ENCODE measurements at places on chromosomes 4 and X.

DNA sequence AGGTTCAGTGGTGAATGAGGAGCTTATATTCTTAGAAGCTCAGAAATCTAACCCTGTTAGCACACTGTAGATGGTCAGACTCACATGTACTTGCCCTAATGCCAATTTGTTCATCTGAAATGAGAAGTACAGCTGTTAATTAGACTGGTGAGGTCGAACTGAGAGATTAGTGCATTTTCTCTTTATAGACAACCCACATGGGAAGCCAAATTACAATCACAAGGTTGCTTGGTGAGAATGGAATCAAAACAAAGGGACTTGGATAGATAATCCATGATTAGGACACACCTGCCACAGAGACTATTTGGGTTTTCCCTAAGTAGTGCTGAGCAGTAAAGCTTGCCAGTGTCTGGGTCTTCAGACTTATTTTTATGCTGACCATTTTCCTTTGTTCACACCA lies 88.3 kb downstream of the POLA1 start:
- no peak for DNase-seq

DNA sequence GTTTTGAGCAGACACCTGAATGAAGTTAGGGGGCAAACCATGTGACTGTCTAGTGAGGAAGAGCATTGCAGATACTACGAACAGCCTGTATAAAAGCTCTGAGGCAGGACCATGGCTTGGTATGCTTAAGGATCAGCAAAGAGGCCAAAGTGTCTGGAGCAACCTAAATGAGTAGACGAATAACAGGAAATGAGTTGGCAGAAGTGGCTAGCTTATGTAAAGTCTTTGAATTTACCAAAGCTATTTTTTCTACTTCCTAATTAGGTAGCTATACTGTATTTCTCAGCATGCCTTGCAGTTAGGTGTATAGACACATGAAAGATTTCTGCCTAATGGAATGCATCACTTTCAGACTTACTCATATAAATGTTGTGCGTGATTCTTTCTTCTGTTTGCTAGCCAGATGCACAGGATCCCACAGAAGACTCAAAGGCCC lies 9.3 kb upstream of the GPRIN3 start:
- DNase-seq: no peak

DNA sequence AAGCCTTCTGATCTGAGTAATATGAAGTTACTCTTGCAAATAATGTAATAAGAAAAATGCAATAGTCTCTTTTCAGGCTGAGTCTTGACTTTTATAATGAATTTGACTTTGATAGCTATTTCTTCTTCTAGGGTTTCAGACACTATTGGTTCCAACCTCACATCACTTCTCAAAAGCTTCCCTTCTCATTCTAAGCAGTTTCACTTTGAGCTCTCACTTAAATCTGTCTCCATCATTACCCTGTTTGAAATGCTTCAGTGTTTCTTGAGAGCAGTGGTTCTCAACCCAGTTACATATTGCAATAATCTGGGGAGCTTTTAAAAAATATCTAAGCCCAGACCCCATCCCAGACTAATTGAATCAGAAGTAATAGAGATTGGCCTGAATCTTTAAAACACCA lies 40.5 kb upstream of the BMP2K start:
- no peak for DNase-seq

DNA sequence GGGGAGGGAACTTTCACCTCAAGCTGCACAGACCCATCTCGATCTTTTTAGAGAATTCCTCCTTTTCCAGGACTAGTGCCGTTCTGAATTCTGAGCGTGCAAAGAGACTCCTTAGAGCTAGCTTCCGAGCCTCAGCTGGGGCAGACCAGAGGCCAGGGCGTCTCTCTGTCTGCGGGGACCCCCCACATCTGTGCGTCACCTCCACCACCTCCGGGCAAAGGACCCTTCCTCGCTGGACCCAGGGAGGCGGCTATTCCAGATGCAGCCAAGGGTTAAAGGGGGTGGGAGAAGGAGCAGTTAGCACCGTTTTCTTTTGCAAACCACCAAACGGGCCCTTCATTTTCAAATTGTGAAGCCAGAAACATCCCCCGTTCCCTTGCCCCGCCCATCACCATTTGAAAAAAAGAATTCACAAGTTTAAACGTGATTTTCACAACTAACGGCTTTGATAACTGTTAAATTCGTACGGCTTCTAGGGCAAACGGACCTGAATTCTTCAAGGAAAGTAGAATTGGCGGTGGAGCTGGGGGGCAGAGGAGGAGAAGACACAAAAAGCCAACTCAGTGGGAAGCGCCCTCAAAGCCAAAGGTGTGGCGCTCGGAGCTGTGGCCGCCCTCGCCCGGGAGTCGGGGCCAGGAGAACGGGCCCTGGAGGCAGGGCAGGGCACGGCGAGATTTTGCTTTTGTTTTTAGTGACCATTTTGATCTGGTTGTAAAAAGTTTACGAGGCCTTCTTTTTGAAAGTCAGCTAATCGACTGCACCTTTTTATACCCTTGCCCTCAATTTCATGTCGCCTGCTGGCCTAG lies 3.3 kb upstream of the PDGFRA start:
- peak; percentile 9 for DNase-seq

DNA sequence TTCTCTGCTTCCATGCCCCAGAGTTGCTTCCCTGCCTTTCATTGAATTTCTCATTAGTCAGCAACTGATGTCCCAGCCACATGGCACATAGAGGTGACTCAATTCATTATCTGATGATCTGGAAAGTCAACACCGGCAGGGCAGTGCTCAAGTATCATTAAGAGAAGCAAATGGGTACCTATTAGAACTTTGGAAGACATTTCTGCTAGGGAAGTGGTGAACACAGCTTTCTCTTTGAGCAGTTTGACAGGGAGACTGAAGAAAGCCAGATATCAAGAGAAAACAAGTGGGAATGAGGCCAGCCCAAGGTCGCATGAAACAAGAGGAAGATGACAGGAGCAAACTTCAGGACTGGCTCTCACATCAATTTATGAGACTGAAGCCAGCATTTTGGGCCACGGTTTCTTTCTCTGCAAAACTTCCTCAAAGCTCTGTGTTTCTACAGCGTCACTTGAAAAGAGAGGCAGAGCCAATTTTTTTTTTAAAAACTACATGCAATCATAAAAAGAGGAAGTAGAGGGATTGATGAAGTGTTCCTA lies 108.3 kb upstream of the RPS6KA3 start:
- DNase-seq: no peak

DNA sequence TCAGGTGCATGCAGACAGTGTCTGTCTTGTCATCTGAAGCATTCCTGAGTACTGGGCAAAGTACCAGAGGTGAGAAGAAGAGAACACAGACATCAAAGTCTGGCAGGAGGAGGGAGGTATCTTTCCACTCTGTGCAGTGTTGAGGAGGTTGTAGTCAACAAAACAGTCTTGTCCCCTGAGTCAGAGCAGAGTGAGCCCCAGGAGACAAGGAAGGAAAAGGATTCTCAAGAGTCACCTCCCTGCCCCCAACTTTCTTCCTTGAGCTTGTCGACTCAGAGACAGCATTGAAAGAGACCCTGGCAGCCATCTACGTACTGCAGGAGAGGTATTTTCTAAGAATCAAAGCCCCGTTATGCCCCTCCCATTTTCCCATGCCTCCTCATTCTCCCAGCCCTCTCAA lies 4.4 kb upstream of the SRPX start:
- DNase-seq: no peak

DNA sequence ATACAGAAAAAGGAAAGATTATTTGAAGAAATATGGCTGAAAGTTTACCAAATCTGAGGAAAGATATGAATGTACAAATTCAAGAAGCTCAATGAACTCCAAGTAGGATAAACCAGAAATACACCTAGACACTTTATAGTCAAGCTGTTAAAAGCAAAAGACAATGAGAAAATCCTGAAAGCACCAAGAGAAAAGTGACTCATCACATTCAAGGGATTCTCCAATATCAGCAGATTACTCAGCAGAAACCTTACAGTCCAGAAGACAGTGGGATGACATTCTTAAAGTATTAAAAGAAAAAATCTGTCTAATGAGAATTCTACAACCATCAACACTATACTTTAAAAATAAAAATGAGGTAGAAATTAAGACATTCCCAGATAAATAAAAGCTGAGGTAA lies 223.8 kb upstream of the ZCCHC13 start:
- no peak for DNase-seq

GRCh38 chrX:122584981-122585380 lies 599.1 kb upstream of the GRIA3 start:
- DNase-seq: no peak

DNA sequence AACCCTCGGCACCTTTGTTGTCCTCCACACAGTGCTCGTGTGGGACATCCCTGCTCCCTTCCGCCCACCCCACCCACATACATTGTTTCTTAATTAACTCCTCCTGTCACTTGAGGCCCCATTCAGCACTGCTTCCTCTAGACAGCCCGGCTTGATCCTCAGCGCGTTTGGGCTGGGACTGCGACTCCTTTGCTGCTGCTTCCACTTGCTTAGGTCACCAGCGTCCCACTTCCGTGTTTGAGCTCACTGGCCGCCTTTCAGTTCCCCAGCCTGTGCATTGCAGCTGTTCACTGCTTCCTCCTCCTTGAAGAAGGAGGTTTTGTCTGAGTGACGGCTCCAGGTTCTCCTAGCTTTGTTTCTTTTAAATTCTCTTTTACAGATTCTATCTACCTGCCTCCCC lies 16.1 kb downstream of the RNF4 start:
- peak; percentile 67 for DNase-seq
